ENCODE measurements at places on chromosomes 12 and 14.

DNA sequence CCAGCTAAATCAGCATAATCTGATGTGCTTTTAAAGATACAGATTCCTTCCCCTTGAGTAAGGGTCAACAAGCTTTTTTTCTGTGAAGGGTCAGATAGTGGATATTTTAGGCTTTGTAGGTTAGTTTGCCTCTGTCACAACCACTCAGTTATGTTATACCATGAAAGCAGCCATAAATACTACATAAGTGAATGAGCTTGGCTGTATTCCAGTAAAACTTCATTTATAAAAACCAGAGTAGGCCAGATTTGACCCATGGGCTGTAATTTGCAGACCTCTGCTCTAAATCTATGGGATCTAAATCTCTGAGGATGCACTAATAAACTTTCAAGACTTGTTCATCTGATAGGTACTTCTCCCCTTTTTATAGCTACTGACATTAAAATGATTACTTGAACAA, 47.7 kb downstream of the LEMD3 start:
- DNase-seq, result no peak

GRCh38 chr12:80406253-80406652, 37.8 kb upstream of the PTPRQ start:
- no peak for DNase-seq

DNA sequence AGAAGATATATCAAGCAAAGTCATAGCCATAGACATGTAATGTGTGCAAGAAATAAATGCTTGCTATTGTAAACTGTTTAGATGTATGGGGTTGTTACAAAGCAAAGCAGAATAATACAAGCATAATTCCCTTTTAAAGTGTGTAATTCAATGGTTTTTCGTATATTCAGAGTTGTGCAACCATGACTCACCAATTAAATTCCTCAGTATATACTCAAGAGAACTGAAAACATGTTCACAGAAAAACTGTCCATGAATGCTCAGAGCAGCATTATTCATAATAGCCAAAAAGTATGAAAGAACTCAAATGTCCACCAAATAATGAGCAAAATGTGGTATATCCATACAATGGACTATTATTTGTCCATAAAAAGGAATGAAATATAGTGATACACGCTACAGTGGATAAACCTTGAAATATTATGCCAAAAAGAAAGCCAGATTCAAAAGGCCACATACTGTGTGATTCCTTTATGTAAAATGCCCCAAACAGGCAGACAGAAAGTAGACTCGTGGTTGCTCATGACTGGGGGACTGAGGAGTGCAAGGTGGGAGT, 9.3 kb downstream of the GXYLT1 start:
- no peak for DNase-seq

DNA sequence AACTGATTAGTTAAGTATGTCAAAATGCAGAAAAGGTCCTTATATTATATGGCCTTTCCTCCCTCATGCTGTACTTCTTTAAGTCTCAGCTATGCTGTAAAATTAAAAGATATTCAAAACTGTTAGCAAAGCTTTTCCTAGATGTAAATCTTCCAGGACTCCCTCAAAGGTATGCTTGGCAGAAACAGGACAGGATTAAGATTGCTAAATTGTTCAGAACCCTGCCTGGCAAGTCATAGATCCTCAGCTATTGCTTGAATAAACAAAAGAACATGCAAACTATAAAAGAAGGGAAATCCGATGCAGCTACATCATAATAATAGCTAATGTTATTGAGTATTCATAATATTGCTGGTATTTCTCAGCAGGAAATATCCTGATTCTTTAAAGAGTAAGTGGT, 322.6 kb downstream of the CCDC91 start:
- DNase-seq, result no peak

DNA sequence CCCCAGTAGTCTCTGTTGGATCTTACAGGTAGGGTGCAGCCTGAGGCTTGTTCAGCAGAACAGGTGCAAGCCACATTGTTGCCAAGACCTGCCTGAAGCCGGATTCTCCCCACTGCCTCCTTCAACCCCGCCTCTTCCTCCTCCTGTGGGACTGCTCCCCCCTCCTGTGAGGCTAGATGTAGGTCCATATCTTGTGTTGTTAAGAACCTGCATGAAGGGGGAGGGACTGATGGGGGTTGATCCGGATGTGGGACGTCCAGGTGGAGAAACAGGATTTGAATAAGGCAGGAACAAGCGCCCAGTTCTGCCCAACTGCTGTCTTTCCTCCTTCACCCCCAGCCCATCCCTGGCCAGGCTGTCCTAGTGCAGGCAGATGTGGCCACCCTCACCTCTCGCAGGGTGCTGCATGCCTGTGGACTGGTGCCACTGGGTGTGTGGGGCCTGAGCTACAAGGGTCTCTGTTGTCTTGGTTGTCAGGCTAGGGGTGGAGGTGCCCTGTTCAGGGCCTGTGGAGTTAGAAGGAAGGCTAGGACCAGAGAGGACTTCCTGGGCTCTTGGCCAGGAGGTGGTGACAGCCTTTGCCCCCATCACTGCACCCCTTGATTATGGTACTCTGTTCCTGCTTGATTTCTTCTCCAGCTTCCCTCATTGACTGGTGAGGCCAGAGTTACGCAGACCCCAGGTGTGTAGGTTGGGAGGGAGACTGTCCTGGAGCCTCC, 1.4 kb downstream of the NR4A1 start:
- peak; percentile 17 for DNase-seq

- DNase-seq, result no peak
These were observed 2.4 kb downstream of the MYL2 start for GRCh38 chr12:110917961-110918360.

DNA sequence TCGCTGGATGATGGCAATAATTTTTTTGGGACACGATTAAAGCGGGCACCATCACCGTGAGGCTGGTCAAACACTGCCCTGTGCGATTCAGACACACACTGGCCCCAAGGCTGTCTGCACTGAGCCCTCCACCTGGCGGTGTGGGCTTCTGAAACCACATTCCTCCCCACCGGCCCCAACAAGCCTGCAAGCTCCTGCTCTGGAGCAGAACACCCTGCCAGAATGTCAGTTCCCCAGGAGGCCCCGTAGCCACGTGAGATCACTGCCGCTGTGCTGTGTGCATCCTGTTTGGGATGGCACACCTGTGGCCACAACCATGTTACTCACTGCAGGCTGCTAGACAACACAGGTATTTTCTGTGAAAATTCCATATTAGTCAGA, 7.9 kb downstream of the GSC start:
- peak; percentile 19 for DNase-seq

DNA sequence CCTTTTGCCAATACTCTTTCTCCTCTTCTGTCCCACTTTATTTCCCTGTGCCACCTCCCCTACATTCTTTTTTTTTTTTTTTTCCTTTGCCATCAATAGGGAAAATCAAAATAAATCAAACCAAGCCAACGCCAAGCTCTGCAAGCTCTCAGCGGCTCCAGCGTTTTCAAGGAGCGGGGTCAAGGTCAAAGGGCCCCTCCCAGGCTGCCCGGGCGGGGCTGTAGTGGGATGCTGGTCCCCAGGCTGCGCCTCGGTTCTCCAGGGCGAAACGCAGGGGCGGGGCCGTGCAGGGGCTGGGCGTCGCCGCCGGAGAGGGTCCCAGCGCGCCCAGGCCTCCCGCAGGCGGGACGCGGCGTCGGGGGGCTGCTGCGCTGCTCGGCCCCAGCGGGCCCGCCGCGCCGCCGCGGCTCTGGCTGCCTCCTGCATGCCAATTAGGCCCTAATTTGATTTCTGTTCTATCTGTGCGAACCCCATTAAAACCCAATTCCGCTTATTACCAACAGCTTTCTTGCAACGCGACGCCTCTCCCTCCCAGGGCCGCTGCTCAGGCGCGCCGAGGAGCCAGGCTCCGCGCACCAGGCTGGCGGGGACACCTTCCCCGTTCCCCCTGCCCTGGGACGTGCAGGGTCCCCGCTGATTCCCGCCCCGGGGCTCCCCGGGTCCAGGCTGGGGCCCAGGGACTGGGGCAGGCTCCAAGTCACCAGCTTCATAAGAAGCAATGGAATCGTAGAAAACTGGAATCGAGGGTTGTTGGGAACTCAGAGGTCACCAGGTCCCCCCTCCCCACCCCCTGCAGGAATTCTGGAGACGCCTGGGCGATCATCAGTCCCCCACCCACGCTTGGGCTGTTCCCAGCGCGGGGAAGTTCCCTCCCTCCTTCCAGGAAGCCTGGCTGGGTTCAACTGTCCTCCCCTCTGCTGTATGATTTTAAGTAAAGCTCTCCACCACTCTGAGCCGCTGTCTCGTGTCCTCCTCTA, 50.7 kb upstream of the MAP1LC3B2 start:
- DNase-seq, result peak; percentile 76

DNA sequence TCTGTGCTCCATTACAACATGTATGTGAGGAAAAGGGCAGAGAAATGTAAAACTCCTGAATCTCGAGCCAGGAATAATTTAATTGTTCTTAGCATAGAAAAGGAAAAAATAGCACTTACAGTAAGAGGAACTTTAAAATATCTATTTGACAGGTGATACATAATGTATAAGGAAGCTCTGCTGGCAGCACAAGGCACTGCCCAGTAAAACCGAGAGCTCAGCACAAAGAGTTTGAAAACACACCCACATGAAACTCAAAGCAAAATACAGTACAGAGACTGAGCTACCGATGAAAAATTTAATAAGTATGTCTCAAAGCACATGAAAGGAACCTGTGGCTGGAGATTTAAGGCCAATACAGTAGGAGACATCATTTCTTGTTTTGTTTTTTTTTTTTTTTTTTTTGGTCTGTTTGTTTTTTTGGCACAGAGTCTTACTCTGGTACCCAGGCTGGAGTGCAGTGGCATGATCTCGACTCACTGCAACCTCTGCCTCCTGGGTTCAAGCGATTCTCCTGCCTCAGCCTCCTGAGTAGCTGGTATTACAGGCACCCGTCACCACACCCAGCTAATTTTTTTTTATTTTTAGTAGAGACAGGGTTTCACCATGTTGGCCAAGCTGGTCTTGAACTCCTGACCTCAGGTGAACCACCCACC, 19.2 kb downstream of the CLIP1 start:
- DNase-seq, result no peak

DNA sequence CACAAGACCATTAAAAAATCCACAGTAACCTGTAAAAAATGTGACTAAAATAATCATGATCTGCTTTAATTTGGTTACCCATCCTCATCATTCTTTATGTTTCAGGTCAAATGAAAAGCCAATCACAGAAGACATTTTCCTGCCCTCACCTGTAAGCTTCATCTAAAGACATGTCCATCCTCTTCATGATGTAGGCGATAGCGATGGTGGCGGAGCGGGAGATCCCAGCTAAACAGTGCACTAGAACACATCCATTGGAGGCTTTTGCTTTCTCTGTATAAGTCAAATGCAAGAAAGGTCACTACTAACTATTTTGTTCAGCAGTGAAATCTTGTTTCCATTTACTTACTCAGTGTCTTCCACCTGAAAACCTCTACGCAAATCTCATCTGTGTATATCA, 82.6 kb downstream of the DUSP16 start:
- DNase-seq, result no peak

DNA sequence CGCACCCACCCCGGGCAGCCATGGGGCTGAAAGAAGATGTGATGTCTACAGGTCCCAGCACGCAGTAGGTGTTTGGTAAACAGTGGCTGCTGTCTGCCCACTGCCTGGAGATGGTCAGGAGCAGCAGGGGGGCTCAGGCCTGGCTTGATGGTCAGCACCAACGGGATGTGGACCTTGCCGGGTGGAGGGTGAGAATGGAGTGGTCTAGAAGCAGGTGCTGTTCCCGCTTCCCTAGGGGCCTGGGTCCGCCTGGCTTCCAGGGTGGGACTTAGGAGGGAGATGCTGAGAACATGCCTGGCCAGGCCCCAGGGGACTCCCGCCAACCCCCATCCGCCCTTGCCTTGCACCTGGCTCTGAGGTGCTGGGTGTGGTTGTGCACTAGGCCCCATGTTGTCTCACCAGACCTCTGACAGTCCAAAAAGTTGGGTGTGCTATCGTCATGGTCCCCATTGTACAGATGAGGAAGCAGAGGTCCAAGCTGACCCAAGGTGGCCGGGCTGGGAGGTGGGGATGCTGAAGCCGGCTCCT, 12.9 kb downstream of the FAM222A start:
- DNase-seq, result no peak

- no peak for DNase-seq
These were observed 46.9 kb downstream of the CNOT2 start for GRCh38 chr12:70290116-70290515.

DNA sequence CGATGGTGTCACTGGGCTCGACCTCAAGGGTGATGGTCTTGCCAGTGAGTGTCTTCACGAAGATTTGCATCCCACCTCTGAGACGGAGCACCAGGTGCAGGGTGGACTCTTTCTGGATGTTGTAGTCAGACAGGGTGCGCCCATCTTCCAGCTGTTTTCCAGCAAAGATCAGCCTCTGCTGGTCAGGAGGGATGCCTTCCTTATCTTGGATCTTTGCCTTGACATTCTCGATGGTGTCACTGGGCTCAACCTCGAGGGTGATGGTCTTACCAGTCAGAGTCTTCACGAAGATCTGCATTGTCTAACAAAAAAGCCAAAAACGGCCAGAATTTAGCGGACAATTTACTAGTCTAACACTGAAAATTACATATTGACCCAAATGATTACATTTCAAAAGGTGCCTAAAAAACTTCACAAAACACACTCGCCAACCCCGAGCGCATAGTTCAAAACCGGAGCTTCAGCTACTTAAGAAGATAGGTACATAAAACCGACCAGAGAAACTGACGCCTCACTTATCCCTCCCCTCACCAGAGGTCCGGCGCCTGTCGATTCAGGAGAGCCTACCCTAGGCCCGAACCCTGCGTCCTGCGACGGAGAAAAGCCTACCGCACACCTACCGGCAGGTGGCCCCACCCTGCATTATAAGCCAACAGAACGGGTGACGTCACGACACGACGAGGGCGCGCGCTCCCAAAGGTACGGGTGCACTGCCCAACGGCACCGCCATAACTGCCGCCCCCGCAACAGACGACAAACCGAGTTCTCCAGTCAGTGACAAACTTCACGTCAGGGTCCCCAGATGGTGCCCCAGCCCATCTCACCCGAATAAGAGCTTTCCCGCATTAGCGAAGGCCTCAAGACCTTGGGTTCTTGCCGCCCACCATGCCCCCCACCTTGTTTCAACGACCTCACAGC, 717 bp downstream of the UBC start:
- peak; percentile 92 for DNase-seq

DNA sequence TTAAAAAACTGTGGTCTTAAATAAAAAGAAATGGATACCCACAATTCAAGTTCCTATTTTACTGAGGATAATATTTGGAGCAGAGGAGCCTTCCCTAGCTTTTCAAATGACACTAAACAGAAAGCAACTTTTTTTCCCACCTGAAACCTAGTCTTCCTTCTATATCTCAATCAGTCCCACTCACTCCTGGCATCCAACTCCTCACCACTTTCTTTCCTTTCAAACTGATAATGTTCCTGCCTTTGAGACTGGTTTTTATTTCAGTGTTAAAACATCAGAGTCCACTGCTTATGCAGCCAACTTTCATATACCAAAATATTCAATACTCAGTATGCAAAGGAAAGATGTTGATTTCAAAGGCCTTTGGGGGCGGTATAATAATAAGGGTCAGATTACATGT, 225.6 kb downstream of the GXYLT1 start:
- no peak for DNase-seq

- DNase-seq, result no peak
These were observed 297.6 kb downstream of the EGLN3 start for GRCh38 chr14:33653308-33653695.

DNA sequence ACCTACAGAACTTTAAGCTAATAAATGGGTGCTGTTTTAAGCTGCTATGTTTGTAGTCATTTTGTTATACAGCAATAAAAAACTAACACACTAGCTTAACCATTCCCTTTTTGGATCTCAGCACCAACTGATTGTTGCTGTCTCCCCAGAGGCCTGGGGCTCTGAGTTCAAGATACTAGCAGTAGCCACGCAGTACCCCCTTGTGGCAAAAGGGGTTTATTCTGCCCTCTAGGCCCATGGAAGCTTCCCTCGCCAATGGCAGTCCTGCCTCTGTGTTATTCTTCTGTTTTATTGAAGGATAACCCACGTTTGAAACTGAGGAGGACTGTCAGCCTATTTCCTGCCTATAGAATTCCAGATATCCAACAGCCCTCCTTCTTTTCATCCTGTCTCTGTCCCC, 455.3 kb upstream of the ATP2B1 start:
- peak; percentile 6 for DNase-seq
